Left ventricle myocardium inferior (tissue), 1 donor: ENCODE measurements at places on chromosomes 5 and 9. TPM values are rescaled to one million over a fixed set of nuclear protein-coding genes. Genes with fewer than 3 reads are reported as not detected.

Gene MYOT
- 29.6 TPM for total RNA-seq

DNA sequence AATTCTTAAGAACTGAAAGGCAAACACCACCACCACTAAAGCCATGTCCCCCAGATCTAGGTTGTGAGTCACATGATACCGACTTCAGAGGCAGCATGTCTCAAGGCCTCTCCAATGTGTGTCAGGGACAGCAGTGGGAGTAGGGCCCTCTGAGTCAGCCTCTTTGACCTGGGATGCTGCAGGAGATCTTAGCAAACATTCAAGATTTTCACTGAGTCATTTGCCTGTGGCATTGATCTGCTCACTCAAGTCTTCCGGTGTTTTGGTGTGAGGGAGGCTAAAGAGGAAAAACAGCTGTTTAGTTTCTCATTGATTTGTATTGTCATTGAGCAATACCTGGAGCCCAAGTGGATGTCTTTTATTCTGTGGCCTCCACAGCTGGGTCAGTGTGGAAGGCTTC is 36.1 kb downstream of the TMC1 start:
- DNase-seq: no peak

Gene FRMD3
- total RNA-seq: 131 TPM

Gene TSPAN17
- total RNA-seq: 31.0 TPM

- DNase-seq: peak; percentile 64
These were observed 92.3 kb downstream of the LMX1B start for GRCh38 chr9:126705767-126706697.

Gene PDE6A
- total RNA-seq: 0.22 TPM

Gene TLR4
- total RNA-seq: 14.2 TPM

- peak; percentile 14 for DNase-seq
These were observed 118.4 kb upstream of the PRSS3 start for GRCh38 chr9:33676746-33677505.

Gene CFAP90
- total RNA-seq: not detected

GRCh38 chr5:73180566-73180965 is 7.6 kb downstream of the TMEM174 start:
- DNase-seq: no peak

Gene ADAMTS16
- not detected for total RNA-seq

Gene CTXN3
- not detected for total RNA-seq

Gene CRHBP
- 0.63 TPM for total RNA-seq

DNA sequence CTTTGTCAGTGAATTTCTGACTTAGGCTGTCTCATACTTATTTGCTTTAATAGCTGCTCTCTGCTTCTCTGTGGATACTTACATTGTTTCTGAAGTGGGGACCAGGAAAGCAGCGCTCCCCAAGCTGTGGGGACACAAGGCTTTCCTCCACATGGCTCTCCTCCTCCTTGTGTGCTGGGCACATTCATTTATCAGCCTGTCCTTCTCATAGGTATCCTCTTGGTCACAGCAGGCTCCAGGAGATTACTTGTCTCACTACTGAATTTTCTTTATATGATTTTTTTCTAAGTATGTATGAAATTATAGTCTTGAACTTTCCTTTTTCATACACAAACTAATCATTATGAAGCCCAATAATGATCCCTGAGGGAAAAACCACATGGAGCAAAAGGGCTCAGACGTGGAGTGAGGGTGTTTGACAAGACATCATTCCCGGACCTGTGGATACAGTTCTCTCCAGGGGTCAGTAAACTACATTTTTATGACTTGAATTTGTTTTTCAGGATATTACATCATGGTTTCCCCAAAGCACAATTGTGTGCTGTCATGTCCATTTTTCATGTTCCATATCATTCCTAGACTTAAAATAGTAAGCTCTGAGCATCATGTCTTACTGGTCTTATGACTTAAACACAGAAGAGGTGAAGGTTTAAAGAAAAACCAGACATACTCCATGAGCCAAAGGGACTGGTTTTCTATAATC is 234.5 kb downstream of the PCSK1 start:
- DNase-seq: no peak

Gene BAAT
- not detected for total RNA-seq

Gene SLCO6A1
- total RNA-seq: not detected

Gene SAXO1
- total RNA-seq: 0.03 TPM

Gene C1QTNF2
- total RNA-seq: 1.4 TPM

Gene PTGES
- 1.9 TPM for total RNA-seq

DNA sequence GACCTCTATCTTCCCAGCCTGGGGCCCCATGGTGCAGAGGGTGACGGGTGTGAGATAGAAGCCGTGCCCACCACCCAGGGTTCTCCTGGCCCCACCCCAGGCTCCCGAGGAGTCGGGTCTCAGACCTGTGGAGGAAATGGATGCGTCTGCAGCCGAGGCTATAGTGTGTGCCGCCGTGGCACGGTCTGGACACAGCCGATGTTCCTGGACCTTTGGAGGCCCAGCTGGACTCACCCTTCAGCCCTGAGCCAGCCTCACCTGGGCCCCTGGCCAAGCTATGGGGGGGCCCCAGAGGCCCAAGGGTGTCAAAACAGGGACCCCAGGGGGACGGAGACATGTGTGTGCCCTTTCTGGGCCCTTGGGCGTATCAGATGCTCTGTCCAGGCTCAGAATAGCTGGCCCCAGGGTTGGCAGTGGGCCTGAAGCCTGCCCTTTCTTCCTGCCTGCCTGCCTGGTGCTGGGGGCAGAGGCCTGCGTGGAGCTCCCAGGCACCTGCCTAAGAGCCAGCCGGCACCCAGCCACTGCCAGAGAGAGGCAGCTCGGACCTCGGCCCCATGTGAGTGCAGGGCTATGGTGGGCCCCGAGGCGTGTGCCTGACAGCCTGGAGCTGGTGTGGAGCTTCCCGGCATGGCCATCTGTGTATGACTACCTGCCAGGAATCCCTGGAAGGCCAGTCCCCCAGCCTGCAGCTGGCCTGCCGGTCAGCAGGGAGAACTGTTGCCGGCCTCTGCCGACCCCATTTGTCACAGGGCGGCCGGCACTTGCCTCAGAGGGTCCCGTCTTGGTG is 41.8 kb downstream of the KCNT1 start:
- peak; percentile 49 for DNase-seq

DNA sequence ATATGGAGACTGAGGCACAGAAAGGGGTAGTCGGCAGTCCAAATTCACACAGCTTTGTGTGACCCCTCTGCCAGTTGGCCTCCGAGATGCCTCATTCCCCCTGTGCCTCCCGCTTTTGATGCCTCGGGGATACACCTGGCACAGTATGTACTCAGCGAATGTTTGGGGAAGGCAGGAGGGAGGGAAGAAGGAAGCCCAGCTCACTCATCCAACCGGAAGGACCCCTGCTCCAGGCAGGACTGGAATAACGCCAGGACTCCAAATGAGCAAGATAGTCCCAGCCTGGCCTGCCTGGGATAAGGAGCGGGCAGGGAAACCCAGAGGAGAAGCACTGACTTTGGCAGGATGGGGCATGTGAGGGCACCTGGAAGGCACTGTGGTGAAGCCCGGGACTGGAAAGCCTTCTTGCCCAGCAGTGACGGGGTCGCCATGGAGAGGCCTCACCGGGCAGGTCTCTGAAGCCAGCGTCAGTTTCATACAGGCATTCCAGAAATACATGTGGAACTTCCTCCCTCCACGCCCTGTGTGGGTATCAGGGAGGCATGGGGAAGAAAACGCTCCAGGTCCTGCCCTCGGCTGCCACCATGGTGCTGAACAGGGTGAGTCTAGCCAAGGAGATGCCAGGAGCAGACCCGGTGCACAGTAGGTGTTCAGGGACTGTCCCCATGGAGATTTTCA is 20.3 kb downstream of the LMX1B start:
- DNase-seq: no peak

DNA sequence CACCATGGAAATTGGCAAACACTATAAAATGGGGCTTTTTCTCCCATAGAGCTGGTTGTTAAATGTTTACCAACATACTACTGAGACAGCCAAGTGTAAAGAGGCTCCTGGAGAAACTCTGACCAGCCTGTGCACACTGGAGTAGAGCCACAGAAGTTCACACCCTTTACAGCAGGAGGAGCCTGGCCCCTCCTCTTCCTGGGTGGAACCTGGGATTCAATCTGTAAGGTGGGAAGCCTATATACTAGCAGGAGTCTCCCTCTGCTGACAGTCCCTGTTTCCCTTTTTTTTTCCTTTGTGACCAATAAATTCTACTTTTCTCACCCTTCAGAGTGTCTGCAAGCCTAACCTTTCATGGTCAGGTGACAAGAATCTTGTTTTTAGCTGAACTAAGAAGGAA is 10.4 kb upstream of the SLC30A5 start:
- DNase-seq: no peak

DNA sequence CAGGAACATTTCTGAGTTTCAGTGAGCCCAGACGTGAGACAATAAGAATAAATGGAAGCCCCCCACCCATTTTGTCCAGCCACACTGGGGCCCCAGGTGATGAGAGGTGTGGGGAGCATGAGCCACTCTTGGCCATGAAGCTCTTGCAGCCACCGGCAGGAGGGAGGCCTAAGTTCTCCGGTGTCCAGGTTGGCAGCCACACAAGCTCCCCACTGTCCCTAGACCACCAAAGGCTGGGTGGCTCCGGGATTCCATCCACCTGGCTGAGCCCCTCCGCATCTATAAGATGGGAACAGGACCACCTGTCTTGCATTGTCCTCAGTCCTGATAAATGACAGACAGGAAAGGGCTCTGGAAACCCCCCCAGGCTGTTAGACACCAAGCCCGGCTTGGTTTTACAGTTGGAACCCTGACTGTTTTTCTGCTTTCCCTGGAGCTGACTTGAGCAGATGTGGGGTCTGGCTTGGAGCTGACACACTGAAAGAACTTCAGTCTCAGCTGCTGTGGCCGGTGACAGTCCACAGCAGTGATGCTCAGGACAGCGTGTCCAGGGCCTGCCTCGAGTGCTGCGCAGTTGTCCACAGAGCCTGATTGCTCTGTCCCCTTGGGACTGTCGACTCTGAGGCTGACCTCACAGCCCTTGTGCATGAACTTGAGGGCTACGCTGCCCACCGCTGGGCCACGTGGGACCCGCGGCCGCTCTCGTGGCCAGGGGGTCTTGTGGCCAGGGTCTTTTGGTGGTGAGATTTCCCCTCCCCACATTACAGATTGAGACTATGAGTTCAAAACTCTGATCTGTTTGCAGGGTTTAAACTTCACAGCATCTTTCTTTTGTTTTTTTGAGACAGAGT is 74.8 kb downstream of the PSMB7 start:
- DNase-seq: no peak

Gene PRRC1
- total RNA-seq: 19.6 TPM

- no peak for DNase-seq
These were observed 73.4 kb downstream of the NFIB start for GRCh38 chr9:14240537-14240936.

DNA sequence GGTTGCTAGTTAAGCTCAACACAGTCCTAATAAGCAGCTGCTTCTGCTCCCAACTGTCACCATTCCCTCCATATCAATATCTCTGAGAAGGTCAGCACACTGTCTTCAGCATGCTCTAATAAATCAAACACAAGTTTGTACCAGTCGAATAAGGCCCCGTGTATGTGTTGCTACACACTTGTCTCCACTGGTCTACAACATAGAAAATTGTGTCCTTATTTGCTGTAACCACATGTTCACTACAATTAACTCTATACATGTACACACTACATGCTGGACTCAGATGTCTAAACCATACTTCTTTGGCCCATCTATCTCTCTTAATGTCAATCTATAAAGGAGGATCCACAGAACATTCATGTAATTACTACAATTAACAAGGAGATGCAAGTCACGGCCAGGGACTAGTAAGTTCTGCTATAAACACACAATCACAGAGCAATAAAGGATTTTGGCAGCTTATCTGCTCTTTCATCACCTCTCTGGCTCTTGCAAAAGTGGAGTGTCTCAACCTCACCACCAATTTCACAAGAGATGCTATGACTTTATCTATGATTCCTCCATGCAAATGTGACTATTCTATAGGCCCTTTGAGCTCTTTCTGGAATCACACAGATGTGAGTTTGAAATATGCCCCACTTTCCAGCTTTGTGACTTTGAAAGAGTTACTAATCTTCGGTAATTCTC is 143.9 kb downstream of the SEMA5A start:
- DNase-seq: no peak

GRCh38 chr9:28832168-28832770 is 1259.0 kb upstream of the C9orf72 start:
- DNase-seq: no peak

Gene SHB
- 19.4 TPM for total RNA-seq

GRCh38 chr5:117681431-117682254 is 1107.0 kb upstream of the SEMA6A start:
- DNase-seq: no peak
